GM23248 (cell line): ENCODE measurements at places on chromosomes 12 and 14.

- DNase-seq: no peak
These were observed 207.9 kb downstream of the SLC16A7 start for GRCh38 chr12:59803735-59804134.

GRCh38 chr12:28570811-28571210 lies 380.6 kb downstream of the CCDC91 start:
- DNase-seq: no peak

DNA sequence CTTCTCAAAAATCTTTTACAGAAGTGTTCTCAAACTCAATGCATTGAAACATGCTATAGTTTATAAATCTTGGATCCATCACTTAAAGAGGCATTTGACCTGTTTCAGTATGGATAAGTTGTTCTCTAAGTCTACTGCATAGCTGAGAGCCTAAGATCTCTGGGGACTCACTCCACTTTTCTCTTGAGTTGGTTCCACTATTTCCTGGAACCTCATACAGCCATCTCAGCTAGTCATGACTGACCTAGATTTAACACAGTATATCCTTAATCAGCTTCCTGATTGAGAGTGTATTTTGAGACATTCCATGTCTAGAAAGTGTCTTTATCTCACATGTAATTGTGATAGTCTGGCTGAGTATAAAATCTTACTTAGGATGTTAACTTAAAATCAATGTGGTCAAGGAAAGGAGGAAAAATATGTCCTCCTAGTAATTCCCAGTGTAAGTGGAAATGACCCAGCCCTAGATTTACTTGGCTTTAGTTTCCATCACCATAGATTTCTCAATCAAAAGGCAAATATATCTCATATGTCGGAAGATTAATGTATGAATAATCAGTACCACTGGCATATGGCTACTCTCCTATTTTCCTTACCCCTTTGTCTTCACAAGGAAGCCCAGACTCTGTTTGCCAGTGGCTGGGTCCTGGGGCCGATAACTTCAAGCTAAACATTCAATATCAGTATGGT lies 61.9 kb downstream of the KICS2 start:
- DNase-seq: peak; percentile 60

DNA sequence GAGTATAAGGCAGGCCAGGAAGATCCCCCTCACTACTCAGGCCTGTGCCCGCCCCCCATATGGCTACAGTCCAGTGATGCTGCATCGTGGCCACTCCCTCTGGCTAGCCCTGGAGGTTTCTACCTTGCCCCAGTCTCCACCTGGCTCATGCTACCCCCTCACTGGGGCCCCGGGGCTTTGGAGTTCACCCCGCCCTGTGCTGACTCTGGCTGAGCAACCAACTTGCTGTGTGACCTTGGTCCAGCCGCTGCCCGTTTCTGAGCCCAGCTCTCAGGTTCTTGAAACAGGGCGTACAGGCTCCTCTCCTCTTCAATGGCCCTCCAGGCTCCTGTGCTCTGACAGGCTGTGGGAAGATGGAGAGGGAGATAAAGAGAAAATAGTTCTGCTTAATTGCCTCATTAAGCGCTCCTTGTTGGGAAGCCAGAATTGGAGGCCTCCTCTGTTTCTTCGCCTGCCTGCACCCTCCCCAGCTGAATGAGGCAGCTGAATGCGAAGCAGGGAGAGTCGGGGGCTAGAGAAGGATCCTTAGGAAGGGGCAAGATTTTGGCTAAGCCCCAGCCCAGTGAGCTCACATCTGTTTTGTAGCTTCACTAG lies 138.2 kb upstream of the NCOR2 start:
- no peak for DNase-seq

GRCh38 chr14:73780896-73781295 lies 66.7 kb upstream of the PNMA1 start:
- DNase-seq: no peak

DNA sequence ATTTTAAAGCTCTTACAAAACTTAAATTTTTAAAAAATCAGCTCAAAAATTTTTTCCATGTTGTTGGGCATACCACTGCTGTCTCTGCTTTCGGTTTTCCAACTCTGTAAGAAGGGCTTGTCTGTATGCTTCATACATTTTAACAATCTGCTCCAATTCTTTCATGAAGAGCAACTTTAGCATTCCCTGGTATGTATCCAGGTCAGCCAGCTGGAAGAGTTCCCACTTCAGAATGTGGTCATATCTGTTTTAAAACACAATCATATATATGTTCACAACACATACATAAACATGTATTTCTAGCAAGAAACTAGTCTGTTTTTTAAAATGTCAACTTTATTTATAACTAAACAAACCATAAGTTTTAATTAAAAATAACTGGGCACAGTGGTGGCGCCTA lies 33.0 kb downstream of the SAV1 start:
- no peak for DNase-seq
